Activated CD4-positive, alpha-beta T cell treated with anti-CD3 and anti-CD28 coated beads, Interleukin-2, amount 50 U/mL, for 16 hours (primary cell): ENCODE measurements at places on chromosomes 3 and 15.

- no peak for DNase-seq
These were observed 12.8 kb downstream of the WDR48 start for GRCh38 chr3:39064646-39065045.

- no peak for DNase-seq
These were observed 299.1 kb upstream of the TLE3 start for GRCh38 chr15:70396807-70397206.

- no peak for DNase-seq
These were observed 227.6 kb downstream of the ADAMTS9 start for GRCh38 chr3:64460141-64460730.

DNA sequence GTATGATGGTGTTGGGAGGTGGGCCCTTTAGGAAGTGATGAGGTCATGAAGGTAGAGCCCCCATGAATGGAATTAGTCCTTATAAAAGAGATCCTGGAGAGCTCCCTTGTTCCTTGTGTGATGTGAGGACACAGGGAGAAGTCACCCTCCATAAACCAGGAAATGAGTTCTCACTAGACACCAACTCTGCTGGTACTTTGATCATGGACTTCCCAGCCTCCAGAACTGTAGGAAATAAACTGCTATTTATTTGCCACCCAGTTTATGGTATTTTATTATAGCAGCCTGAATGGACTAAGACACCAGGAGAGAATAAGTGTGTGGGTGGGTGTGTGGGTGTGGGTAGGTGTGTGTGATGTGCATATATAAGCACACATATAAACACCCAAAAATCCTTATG lies 71.9 kb downstream of the MYH15 start:
- no peak for DNase-seq

DNA sequence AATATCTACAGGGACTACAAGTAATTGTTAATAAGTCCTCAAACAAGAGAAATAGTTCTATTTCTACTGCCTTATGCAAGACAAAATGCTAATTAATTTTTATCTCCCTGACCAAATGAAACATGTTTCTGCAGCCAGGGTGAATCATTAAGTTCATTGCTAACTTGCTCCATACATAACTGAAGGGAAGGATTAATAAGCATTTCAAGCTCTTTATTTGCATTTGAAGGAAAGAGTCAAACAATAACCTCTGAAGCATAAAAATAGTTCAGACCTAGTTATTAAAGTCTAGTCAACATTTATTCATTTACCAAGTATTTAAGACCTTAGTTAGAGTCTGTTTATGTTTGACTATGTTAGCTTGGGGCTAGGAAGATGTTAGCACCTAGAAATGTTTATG lies 120.0 kb downstream of the ATP1B3 start:
- no peak for DNase-seq

DNA sequence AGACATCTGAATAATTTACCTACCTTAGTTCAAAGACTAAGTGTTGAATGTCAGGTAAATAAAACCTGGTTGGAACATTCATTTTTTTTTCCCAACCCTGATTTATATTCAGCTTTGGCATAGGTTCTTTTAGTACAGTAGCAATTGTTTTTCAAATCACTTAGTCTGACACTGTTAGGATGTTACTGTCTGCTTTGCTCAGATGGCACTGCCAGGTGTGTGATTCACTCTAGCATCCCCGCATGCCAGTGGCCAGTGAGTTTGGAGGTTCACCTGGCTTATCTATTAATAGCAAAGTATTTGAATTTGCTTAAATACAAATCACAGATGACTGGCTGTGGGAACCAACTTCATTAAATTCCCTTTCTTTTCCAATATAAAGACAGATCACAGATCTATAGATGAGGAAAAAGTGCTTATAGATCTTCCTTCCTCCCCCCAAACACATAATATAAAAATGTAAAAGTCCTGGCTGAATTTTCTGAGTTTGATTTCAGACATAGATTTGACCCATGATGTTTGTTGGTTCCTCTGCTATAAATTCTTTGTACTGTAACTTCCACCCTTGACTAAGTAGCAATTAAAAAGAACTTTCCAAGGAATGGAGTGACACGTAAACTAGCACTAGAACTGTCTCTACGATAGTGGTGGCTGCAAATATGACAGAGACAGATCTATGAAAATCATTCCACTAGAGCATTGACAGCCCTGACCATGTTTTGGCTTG lies 3.9 kb downstream of the THBS1 start:
- no peak for DNase-seq

- DNase-seq = no peak
These were observed 12.4 kb downstream of the MAP1A start for GRCh38 chr15:43529587-43530345.

GRCh38 chr15:84953726-84954125 lies 27.9 kb upstream of the PDE8A start:
- DNase-seq = no peak

- DNase-seq = no peak
These were observed 75.9 kb upstream of the ALDH1L1 start for GRCh38 chr3:126256251-126256650.

GRCh38 chr3:25830373-25831280 lies 40.7 kb downstream of the OXSM start:
- no peak for DNase-seq

- no peak for DNase-seq
These were observed 36.3 kb downstream of the BCHE start for GRCh38 chr3:165800970-165801369.

- DNase-seq = peak; percentile 50
These were observed 164.5 kb downstream of the XXYLT1 start for GRCh38 chr3:195106418-195106906.

DNA sequence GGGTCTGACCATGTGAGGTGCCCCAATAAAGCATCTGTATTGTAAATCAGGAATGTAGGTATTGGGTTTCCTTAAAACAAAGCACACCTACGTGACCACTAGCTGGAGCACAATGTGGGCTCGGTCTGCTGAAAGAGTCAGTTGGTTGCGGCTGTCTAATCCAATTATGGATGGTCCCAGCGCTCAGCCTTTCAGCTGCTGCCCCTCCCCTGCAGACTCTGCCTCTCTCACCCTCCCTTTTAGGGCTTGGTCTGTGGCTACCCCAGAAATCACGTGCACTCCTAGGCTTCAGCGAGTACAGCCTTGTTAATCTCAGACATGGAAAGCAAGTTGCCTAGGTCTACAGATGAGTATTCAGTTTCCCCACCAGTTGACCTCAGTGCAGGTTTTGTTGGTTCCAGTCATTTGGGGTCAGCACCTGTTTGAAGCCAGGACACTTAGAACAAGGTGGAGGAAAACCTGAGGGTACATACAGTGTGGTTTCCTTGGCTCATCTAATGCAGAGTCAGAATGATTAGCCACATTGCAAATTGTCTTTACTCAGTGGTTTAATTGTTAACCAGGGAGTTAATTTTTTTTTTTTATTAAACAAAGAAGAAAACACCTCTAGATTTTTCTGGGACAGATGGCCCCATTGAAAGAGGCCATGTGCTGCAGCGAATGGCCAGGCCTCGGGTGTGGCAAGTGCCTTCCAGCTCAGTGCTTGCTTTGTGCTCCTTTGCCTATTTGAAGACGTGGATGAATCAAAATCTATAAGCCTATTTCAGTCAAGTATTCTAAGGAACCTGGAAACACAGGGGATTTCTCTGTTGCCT lies 137.7 kb downstream of the IGF1R start:
- peak; percentile 24 for DNase-seq

- DNase-seq = no peak
These were observed 838.5 kb downstream of the TUSC7 start for GRCh38 chr3:117547956-117548550.

GRCh38 chr3:197841789-197842188 lies 50.7 kb downstream of the LRCH3 start:
- DNase-seq = no peak

DNA sequence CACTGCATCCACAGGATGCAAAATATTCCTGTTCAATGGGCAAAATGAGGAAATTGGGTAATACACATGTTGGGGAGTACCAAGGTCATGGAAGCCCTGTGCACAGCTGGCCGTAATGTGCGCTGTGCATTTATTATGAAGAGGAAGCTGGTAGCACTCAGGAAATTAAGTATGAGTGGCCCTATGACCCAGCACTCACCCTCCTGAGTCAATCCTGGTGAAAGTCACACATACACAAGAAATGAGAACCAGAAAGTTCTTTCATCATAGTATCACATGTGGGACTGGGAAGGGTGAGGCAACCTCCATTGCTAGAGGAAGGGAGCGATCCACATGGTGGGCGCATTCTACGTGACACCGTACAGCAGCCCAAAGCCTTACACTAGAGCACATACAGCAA lies 11.4 kb upstream of the PRR20G start:
- DNase-seq = no peak

- no peak for DNase-seq
These were observed 722 bp downstream of the CACNA1D start for GRCh38 chr3:53495146-53495519.

- no peak for DNase-seq
These were observed 21.6 kb downstream of the IFT57 start for GRCh38 chr3:108200578-108200977.

DNA sequence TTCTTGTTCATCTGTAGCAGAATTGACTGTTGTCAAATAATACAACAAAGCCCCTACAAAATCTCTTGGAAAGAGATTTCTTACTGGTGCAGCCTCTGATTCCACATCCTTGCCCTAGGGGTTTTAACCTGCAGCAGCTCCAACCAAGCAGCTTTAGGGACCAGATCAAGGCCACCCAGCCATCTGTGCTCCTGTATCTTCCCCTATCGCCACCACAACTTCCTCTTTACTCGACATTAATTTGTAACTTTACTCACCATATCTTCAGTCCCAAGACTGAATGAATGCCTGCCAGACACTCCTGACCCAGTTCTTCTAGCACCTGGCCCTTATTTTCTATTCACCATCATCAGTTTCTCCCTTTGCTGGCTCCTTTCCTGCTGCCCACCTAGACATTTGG lies 156.6 kb upstream of the IL12A start:
- DNase-seq = no peak

DNA sequence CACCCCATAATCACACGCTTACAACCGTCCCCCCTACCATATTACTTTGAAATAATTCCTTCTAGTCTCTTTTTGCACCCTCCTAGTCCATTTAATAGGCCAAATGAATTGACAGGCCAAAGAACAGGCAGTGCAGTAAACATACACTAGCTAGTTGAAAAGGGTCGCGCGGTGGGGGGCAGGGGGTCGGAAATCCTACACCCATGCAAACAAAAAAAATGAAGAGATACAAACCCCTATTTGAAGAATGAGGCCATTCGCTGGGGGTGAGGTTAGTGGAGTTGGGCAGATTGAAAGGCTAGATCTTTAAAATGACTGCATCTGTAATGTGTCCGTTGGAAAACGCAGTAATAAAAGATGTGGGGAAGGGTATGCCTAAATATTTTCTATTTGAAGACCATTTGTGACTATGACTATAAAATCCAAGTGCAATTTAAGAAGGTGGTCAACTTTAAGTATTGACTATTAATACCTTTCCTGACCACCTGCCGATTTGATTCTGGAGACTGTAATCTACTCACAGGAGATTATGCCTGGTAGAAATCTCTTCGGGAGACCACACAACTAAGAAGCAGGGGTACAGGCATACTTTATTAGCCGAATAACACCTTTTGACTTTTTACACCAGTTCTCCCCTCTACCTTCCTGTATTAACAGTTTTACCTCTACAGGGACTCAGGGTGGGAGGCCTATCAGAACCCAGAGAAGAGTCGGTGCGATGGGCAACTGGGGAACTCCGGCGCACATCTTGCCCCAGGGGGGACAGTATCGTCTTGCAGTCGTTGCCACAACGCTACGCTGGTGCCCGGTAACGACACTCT lies 762 bp upstream of the ARL6 start:
- no peak for DNase-seq

DNA sequence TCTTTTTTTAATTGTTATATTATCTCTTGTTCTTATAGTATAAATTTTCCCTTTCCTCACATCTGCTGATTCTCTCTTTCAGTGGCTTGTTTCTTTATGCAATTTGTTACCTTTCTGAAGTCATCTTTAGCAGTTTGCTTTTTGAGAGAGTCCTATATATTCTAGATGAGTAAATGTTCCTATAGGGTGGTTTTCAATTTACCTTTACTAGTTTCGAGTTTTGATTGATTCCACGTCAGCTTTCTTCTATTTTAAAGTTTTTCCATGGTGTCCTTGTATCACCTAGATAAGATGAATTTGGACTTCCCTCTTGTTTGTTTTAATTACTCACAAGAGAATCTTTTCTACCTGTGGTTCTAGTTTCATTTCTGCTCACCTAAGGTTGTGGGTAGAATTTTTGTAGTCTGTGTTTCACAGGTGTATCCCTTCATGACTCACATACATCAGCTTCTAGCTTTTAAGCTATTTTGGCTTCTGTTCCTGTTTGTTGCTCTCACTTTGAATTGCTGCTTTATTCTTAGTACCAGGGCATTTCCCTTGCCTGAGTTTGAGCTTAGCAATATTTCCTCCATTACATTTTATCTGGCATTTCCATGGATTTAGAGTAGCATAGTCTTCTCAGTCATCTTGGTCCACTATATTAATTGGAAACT lies 6.4 kb downstream of the TEX9 start:
- peak; percentile 5 for DNase-seq

DNA sequence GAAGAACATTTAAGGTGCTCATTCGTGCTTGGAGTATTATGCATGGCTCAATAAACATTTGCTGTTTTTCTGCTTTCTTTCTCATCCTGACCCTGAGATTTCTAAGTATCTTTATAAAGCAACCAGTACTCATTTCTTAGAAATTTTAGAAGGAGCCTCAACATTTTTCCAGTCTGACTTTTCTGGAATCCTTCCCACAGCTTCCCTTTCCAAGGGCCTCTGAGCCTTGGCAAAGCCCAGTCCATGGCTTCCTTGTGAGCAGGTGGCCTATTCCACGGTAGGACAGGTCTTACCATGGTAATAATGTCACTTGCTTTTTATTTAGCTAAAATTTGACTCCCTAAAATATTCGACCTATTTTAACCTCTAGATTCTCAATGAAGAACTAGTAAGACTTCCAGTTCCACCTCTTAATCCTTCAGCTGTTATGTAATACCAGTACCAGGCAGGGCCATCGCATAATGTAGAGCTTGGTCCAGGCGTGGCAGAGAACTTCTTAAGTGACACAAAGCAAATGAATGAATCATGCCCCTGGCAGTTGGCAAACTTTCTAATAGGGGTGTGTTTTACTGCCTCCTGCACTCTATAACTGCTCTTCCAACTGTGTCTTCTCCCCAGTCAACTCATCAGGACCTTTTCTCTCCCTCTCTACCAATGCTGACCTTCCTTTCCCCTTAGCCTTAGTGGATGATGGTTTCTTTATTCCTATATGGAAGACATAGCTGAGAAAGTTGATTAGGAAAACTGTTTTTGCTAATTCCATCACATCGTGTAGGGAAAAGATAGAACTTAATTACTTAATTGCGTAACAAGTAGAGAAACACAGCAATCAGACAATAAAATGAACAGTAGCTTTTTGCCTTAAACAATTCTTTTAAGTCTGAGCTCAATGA lies 894 bp upstream of the TM4SF4 start:
- DNase-seq = no peak

DNA sequence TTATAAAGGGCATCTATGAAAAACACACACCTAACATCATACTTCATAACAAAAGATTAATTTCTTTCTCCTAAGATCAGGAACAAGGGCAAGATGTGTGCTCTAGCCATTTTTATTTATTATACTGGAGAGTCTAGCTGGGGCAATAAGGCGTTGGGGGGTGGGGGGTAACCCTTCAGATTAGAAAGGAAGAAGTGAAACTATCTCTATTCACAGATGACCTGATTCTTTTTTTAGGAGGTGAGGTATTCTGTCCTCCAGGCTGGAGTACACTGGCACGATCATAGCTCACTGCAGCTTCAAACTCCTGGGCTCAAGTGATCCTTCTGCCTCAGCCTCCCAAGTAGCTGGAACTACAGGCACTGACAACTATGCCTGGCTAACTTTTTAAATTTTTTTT lies 89.5 kb upstream of the MANF start:
- no peak for DNase-seq
